ENCODE measurements at places on chromosomes 12 and 14.

DNA sequence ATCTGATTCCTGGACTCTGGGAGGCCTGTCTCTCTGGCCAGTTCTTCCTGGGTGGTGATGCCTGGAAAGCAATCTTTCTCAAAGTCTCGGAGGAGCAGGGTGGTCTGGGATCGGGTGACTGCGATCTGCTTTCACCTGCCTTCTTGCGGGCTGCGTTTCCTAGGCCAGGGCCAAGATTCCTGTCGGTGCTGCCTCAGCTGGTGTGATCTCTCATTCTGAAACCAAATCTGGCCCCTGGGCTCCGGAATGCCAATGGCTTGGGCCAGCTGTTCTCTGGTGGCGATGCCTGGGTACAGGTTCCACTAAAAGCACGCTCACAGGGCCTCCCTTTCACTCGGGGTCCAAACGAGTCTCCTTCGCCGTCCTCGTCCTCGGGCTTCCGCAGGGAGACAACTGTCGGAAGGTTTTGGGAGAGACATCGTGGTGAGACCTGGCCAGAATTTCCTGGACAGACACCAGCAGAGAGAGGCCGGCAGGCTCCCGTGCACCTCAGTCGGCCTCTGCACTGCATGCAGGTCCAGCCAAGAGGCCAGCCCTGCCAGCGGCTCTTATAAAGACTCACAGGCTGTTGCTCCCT lies 187.1 kb downstream of the ALG10 start:
- no peak for DNase-seq

GRCh38 chr12:109582636-109583035 lies 9.0 kb downstream of the MVK start:
- no peak for DNase-seq

GRCh38 chr12:29733060-29733459 lies 50.7 kb downstream of the TMTC1 start:
- no peak for DNase-seq

DNA sequence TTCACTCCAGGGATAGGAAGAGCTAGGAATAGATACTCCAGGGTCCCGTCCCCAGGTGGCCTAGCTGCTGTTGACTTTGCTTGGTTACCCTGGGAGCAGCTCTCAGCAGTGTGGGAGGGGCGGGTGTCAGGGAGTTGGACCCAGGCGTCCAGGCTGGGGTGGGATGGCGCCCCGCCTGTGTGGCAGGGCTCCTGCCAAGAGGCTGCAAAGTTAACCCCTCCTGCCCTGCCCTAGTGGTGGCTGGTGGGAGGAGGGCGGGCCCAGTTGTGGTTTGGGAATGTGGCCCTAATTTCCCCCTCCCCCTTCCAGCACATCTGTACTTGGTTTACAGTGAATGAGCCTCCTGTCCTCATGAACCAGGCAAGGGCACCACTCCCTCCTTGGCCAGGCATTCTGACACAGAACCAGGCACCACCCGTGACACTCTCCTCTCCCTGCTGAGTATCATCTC lies 1.7 kb upstream of the RARG start:
- no peak for DNase-seq

DNA sequence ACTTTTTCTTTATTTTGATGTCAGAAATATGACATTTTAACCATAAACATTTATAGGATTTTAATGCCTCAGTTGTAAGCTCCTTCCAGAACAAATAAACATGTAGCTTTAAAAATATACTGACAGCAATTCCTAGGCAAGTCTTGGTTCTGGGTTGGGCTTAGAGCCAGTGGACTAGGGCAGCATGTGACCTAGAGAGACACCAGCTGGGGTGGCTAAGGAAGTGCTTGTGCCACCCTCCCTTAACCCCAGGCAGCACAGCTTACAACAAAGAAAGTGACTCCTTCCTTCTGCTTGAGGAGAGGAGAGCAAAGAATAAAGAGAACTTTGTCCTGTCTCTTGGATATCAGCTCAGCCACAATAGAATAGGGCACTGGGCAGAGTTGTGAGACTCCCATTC lies 61.6 kb upstream of the KTN1 start:
- no peak for DNase-seq

GRCh38 chr12:116765271-116765670 lies 27.2 kb downstream of the RNFT2 start:
- no peak for DNase-seq

DNA sequence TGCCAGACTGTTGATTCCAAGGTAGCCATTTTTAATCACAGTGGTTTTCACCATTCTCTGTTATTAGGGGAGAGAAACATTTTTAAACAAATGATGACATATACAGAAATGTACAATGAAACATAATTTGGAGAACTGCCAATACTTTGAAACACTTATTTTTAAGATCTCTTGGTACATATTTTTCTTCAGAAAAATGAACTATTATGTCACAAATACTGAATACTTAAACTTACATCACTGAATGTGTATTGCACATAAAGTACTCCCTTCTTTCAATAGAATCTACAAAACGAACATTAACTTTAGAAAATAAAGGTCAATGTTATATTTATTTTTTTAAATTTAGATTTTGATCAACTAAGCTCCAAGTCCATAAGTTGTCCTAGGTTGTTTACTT lies 71.7 kb upstream of the CPNE8 start:
- DNase-seq = no peak

- DNase-seq = no peak
Observed at GRCh38 chr14:94481468-94482131, 5.6 kb upstream of the SERPINA9 start.

- no peak for DNase-seq
Observed at GRCh38 chr12:81668475-81668874, 90.7 kb downstream of the PPFIA2 start.

DNA sequence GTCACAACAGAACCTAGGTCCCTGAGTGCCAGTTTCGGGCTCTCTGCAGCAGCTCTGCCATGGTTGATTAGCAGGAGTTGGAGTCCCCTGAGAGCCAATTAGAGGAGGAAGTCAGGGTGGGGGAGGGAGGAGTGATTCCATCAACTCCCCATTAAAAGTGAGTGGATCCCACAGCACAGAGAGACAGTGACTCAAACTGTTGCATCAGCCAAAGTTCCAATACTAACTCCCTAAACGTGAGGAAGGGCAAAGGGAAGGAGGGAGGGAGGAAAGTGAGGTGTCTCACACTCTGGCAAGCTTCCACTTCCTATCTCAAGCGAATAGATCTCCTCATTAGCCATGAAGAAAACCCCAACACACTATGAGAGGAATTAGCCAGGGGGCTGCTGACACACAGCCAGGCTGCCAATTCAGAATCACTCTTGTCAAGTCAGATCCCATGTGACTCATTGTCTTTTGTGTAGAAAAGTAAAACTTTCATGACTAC lies 23.6 kb downstream of the OR11H4 start:
- no peak for DNase-seq

DNA sequence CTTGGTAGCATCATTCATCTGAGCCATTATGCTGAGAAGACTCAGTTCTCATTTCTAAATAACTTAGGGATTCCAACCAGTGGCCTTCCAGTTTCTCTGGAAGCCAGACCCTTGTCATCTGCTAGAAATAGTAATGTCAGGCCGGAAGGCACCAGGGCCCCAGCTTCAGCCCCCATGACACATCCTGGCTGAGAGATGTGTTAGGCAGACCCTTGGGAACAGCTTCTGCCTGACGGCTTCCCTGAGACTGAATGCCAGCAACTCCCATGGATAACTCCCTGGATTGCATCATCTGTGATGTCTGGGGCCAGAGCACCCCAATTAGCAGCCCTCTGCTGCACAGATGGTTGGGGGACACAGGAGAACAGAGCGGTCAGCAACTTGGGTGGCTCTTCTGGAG lies 583.5 kb upstream of the TBX3 start:
- DNase-seq = no peak

GRCh38 chr14:101286271-101287018 lies 274.9 kb upstream of the DIO3 start:
- DNase-seq = no peak

GRCh38 chr12:95731519-95731958 lies 59.0 kb downstream of the NTN4 start:
- DNase-seq = no peak

DNA sequence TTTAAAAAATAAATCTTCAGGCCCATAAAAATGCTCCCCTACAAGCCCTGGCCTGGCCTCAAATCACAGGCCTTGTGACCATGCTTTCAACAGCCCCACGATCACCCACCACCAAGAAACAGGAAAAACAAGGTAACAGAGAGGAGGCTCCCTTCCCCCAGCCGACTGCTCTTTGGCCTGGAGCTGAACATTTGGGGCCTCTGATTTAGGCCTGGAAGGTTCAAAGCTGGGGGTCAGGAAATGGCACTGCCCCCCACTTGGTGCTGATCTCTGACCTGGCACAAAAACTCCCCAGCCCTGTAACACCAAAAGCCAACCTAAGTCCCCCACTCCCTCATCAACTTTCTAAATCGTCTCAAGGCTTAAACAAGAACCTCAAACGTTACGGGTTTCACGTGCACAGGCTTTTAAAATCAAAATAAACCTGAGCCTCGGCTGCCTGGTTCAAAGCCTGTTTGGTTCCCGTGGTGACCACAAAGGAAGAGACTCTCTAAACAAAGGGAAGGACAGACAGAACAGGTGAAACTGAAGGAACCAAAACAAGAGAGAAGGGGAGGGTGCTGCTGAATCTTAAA lies 9.0 kb downstream of the ACTN1 start:
- no peak for DNase-seq

DNA sequence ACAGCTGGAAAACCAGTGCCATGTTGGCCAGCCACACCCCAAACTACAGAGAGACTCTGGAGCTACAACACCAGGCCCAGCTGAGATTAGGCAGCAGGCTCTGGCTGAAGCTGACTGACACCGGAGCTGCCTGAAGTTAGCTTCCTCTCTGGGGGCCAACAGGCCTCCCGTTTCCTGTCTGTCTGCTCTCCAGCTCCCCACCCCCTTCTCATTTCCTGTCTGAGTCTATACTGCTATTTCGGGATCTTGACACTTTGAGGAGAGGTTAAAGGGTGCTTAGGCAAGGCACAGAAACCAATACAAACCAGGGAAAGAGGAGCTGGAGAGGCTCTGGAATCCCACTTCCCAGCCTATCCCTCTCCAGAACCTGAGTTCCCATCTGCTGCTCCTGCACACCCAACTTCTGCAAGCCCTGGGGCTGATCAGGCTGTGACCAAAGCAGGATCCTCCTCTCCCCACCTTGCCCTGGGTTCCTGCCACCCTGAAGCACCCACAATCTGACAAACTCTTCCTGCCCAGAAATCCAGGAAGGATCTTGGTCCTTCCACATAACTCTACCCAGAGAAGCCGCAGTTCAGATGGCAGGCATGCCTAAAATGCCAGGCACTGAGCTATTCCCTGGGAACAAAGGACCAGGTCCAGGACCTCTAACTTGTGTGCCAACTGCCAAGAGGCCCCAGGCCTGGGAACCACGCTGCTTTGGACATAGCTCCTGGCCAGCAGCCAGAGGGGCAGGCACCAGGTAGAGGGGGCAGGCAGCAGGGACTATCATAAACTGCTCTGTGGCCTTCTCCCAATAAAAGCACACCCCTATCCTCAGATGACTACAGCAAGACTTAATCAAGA lies 39.9 kb downstream of the PRPF40B start:
- DNase-seq = no peak

DNA sequence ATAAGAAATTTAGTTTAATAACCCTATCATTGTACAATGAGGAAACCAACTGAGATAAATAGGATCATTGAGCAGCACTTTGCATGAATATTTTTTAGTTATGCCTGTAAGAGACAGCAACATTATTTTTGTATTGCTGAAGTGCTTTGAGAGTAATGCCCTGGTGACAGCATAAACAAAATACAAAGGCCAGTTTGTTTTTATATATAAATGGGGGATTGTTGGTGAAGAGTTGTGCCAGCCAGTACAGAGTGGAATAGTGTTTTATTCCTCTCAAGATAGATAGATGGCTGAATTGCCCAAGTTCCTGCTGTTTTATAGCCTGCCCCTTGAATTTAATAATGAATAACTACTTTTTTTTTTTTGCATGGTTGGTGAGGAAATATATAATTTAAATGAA lies 101.8 kb downstream of the CNTN1 start:
- no peak for DNase-seq

- DNase-seq = no peak
Observed at GRCh38 chr12:39443929-39444209, 949 bp upstream of the KIF21A start.

- peak; percentile 12 for DNase-seq
Observed at GRCh38 chr14:89139404-89140247, 277.4 kb downstream of the FOXN3 start.

- DNase-seq = no peak
Observed at GRCh38 chr14:88256997-88257950, 65.8 kb downstream of the KCNK10 start.

GRCh38 chr14:35347323-35348043 lies 55.3 kb downstream of the PSMA6 start:
- no peak for DNase-seq

DNA sequence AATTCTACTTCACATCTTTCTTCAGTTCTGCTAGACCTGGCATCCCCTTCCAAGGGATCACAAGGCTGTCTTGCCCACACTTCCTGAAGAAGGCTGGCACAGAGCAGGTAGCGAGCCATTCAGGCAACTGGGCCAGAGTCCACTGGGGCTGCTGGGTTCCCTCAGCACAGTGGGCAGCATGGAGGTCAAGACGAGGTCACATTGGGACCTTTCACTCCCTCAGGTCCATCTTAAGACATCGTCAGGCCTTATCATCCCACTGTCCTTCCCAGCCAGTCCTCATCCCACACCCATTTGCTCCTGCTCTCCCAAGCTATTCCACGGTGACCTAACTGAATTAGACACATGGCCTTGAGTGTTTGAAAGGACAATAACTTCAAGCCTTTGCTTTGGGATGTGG lies 143.1 kb upstream of the HIF1A start:
- DNase-seq = no peak

DNA sequence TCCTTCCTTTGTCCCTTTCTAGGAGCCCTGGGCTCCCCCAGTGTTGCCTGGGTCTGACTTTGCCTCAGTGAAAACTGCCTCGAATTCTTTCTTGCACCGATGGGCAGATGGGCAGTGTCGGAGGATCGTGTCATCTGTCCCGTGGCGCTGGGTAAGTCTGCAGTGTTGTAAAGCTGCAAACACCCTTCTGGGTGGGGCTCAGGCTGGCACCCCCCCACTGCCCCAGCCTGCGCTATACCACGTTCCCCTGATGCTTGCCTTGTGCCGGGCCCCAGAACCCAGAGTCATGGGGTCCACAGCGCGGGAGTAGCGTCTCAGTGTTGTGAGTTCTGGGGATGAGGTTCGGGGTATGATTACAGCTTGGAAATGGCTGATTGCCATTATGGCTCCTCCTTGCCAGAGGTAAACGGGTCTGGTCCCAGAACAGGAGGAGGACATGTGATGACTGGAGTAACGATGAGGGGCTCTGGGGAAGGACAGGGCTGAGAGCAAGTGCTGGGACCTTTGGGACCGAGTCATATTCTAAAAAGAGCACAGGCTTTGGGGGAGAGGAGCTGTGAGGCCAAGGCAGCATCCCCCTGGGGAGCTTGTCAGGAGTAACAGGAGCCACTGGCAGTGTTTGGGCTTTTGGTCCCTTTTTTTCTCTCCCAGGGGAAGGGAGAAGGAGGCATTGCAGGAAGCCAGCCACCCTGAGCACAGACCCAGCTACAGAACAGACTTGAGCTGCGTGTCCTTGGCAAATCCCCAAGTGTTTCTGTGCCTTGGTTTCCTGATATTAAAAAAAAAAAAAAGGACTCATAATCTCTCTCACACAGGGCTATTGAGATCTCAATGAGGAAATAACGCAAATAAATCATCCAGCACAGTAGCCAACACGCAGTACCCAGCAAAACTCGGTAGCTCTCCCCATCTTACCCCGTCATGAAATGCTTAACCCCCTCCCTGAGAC lies 4.3 kb downstream of the RTL1 start:
- peak; percentile 51 for DNase-seq

Data from NCI-H1092 treated with DMSO at 0.1 percent for 48 hours (cell line).